ENCODE measurements at places on chromosomes 4 and X.

DNA sequence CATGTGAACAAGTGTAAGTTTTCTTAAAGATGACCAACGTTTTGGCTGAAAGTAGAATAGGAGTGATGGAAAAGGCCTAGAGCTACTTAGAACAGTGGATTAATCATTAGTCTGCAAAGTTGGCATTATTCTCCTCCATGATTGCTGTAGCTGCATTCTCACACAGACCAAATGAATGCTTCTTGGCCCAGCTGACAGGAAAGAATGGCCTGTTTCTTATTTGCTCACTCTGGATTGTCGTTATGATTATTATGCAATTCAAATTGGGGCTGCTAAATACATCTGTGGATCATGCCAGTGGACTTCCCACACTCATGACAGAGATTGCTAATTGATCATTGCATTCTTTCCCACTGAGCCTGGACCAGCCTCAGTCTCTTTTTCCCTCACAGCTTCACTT, 285.0 kb downstream of the STIM2 start:
- no peak for DNase-seq

DNA sequence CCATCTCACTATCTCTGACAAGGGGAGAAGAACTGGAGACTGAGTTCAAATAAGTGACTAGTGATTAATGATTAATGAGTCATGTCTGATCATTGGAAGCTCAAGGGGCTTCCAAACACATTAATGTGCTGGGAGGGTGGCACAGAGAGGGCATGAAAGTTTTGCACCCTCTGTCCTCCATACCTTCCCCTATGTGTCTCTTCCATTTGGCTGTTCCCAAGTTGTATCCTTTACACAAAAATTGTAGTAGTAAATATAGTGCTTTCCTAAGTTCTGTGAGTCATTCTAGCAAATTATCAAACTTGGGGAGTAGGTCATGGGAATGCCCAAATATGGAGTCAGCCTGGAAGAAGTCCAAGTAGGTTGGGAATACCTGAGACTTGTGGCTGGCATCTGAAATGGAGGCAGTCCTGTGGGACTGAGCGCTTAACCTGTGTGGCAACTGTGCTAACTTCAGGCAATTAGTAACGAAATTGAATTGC, 4.1 kb upstream of the FAM200B start:
- DNase-seq, result no peak

DNA sequence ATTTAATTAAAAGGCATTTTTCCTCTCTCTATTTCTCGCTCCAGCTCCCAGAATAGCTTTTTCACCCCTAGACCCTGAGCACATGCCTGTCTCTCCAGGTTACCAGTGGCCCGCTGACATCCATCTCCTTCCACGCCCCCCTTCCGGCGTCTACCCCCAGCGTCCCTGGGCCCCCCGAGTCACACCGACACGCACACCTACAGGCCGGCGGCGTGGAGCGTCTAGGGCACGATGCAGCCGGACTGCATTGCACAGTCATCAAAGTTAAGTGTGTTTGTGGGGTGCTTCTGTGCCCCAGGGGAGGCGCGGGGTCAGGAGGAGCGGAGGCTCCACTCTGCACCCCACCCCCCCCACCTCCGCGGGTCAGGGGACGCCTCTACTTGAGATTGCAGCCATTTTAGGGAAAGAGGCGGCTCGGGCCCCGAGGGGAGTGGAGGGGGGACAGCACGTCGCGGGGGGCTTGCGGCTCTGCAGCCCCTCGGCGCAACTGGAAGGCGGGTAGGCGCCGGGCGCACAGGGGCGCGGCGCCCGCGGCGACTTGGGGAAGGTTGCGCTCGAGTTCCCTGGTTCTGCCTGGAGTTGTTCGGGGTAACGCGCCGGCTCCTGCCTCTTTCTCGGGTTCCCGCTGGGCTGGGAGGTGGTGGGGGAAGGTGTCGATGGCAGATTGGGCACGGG, 112.7 kb downstream of the DHX15 start:
- no peak for DNase-seq

DNA sequence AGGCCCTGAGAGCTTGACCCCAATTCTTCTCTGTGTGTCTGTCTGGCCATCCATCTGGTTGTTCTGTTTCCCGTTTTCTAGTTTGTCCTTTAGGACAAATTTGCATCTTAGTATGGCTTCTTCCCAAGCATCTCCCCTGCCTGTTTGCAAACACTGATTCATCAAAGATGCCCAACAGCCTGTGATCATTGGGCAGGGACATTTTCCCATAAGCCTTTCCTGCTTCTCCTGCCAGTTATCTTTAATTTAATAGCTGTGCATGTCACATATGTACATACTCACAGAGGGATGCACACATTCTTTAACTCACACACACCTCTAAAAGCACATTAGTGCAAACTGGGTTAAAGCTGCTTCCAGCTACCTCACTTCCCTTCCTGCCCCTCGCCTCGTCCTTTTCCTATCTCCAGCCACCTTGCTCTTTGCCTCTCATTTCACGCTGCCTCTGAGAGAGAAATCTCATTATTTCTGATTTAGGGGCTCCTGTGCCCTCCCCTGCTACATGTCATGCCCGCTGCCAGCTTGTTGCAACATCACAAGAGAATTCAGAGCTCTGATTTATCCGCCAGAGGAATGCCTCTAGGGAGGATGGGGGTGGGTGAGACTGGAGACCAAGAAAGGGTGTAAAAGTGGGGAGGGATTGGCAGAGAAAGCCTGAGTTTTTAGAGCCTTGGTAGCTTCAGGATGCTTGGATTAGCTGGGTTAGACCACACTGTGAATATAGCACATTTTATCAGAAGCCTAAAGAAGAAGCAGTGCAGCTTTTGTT, 100.6 kb downstream of the NHS start:
- DNase-seq, result no peak

DNA sequence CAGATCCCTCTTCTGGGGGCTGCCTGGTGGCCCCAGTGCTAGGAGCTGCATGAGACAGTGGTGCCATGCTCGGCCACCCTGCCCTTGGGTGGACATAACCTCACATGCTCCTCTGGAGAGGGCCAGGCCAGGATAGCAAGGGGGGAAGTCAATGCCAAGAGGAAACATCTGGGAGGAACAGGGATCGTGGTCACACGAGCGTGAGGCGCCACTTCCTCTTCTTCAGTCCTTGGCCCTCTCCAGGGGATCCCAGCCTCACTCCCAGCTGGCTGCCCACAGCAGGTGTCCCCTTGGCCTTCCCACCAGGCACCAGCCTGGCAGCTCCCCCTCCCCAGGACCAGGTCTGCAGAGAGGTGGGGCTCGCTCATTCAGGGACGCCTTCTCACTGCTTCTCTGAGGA, 28.6 kb downstream of the TBC1D14 start:
- no peak for DNase-seq

DNA sequence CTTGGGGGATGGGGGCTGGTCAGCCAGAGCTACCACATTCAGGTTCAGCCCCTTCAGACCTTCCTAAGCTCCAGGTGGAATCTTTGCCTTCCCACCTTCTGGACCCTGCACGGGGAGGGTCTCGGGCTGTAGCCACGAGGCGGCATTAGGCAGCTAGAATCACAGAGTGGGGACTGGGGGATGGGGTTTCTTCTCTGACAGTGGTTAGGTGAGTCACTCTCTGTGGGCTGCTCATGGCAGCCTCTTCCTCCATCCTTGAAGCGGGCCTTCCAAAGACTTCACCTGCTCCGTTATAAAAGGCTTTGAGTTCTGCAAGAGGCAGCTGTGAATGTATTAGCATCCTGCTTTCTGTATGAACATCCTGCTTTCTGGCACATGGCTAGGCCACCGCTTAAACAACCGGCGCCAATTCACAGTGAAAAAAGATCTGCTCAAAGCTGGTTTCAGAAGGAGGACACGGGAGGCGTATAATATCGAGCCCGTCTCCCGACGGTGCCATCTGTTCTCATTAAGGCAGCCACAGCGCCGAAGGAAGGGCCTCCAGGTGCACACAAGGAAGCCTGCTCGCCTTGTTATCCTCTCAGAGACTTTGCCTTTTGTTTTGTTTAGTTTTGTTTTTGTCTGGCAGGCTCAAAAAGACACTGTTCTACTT, 74.3 kb upstream of the IGFBP7 start:
- DNase-seq, result no peak

DNA sequence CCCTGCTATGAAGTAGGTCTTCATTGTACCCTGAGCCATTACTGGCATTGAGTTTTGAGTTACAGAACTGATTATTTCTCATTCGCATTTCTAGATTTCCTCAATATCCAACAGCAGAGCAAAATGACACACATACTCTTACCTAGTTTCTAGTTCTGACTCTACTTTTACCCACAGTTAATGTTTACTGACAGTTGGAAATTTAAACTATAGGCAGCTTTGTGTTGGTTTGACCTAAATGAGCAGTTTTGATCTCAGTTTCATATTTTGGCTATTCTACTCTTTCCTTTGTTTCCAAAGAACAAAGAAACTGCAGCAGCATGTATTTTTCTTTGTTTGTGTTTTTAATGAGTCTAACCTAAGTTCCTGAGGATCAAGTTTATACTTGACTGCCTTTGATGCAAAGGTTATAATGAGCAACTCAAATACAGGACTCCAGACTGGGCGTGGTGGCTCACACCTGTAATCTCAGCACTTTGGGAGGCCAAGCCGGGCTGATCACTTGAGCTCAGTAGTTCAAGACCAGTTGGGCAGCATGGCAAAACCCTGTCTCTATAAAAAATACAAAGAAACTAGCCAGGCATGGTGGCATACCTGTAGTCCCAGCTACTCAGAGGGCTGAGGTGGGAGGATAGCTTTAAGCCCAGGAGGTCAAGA, 30.4 kb downstream of the TXK start:
- DNase-seq, result no peak

DNA sequence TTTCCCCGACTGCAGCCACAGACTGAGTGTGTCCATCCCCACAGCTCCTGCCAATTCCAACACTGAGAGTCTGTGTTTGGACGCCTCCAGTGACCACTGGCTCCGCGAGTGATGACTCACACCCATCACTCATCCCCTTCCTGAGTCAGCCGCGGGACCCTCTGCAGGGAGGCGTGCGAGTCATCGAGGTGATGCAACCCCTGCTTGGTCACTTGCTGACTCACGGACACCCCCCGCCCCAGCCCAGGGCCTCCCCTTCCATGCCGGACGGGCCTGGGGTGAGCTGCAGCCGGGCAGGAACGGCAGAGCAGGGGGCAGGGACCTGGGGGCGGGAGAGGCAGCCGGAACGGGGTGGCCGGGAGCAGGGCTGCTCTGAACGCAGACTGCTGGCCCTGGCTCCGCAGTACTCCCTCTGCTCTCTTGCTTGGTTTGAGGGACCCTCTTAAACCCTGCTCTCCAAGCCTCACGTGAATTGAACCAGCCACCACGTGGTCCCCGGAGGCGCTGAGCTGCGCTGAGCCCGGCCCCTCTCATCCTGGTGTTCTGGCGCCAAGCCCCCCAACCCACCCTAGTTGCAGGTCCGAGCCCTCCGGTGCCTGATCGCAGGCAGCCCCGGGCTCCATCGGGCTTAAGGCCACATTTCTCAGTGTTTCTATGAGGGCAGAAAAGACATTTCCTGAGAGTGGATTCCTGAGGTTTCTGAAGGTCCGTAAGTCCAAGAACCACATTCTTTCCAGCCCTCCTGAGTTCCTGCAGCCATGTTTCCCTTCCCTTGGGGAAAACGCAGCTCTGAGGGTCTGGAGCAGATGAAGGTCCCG, 32.4 kb downstream of the FGFRL1 start:
- peak; percentile 83 for DNase-seq

DNA sequence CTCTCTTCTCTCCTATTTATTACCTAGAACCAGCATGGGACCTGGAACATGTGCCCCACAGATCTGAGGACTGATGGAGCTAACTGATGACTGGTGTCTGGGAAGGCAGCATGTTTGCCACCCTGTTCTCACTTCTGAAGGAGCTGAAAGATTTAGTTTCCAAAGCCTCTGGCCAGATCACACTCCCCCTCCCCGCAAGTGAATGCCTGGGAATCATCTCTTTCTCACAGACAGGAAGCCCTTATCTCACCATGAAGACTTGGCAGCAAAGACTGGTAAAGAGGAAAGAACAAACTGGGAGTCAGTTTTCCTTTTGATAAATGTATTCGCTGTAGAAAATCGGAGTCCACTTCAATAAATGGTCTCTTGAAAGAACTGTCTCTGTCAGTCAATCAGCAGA, 21.0 kb upstream of the PCYT1B start:
- DNase-seq, result no peak

GRCh38 chr4:152188801-152189200, 347.1 kb downstream of the FBXW7 start:
- no peak for DNase-seq

DNA sequence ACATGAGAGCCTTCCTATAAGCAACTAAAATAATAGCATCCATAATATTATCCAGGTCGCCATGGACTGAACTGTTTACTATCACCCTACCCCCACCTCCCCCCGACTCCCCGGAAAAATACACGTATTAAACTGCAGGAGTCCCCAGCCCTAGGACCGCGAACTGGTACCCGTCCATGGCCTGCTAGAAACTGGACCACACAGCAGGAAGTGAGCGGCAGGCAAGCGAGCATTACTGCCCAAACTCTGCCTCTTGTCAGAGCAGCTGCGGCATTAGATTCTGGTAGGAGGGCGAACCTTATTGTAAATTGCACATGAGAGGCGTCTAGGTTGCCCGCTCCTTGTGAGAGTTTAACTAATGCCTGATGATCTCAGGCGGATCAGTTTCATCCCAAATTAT, 405.8 kb upstream of the ADGRL3 start:
- no peak for DNase-seq

DNA sequence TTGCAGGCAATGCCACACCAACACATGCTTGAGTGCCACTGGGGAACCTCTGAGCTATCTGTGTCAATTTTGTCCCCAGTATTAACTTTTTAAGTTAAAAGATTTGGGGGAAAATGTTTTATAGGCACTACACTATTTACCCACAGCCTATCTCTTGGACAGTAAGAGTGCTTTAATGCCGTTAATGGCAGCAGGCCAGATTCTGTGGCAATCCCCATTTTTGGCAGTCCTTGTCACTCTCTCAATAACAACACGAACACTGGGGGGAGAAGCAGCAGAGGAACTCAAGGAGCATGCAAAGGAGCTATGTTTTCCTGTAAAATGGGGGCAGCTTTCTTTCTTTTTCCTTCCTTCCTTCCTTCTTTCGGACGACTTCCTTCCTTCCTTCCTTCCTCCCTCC, 168.6 kb downstream of the NSUN7 start:
- DNase-seq, result no peak

- DNase-seq, result peak; percentile 18
Measured at GRCh38 chr4:147518846-147519767, 38.2 kb downstream of the EDNRA start.

- no peak for DNase-seq
Measured at GRCh38 chr4:138904793-138905192, 110.8 kb upstream of the NOCT start.

DNA sequence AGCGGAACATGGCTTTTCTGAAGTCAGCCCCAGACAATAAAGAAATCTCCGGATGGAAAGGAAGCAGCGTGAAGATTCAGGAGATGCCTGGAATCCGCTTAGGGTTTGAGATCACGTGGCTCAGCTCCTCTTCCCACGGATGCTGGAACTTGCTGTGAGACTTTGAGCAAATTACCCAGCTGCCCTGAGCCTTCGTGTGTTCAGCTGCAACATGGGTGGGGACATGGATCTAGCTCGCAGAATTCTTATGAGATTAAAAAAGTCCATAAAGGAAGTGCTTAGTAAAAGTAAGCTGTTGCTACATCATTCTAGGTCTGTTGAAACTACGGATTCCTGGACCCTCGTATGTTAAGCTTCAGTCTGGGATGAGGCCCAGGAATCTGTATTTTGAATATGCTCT, 55.7 kb upstream of the STIM2 start:
- no peak for DNase-seq

Data from anterior cingulate cortex (tissue), 58 donors.